Mesothelial cell of epicardium (in vitro differentiated cells): ENCODE measurements at places on chromosomes 4 and X. TPM values are rescaled to one million over a fixed set of nuclear protein-coding genes. Genes with fewer than 3 reads are reported as not detected.

The MAGT1 gene
- 46.9 to 48.3 TPM (median 47.3 TPM) in 3 replicates for total RNA-seq

DNA sequence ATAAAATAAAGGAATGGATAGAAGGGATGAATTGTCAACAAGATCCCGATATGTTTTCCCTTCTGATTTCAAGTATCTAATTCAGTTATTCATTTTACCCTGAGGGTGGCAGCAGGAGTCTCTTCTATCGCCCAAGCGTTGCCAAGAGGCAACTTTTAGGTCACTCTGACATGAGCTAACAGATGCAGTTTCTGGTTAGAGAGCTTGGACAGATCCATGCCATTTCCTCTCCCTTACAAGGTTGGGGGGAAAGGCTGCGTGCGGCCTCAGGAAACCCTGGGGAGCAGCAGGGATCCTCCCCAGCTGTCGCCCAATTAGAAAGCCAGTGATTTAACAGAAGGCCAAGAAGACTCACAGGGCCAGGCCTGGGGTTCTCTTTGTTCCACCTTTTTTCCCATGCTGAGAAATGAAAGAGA is 35.3 kb upstream of the WAS start:
- no peak overlapping the region for H3K4me3 ChIP-seq
- no peaks in the 10 kb centered on the region for H3K36me3 ChIP-seq
- no peak for DNase-seq

GRCh38 chrX:72368796-72369195 is 63.1 kb upstream of the CITED1 start:
- H3K36me3 ChIP-seq: peaks cover 9% of the 10 kb centered on the region
- H3K4me3 ChIP-seq: no peak overlapping the region
- no peak for DNase-seq
- no peaks in the 10 kb centered on the region for H3K27me3 ChIP-seq

GRCh38 chr4:146310319-146311021 is 96.1 kb downstream of the REELD1 start:
- H3K27ac ChIP-seq: no peak overlapping the region
- peaks cover 10% of the 10 kb centered on the region for H3K4me1 ChIP-seq
- DNase-seq: no peak
- H3K27me3 ChIP-seq: peaks cover 5% of the 10 kb centered on the region
- H3K36me3 ChIP-seq: peaks cover 2% of the 10 kb centered on the region

DNA sequence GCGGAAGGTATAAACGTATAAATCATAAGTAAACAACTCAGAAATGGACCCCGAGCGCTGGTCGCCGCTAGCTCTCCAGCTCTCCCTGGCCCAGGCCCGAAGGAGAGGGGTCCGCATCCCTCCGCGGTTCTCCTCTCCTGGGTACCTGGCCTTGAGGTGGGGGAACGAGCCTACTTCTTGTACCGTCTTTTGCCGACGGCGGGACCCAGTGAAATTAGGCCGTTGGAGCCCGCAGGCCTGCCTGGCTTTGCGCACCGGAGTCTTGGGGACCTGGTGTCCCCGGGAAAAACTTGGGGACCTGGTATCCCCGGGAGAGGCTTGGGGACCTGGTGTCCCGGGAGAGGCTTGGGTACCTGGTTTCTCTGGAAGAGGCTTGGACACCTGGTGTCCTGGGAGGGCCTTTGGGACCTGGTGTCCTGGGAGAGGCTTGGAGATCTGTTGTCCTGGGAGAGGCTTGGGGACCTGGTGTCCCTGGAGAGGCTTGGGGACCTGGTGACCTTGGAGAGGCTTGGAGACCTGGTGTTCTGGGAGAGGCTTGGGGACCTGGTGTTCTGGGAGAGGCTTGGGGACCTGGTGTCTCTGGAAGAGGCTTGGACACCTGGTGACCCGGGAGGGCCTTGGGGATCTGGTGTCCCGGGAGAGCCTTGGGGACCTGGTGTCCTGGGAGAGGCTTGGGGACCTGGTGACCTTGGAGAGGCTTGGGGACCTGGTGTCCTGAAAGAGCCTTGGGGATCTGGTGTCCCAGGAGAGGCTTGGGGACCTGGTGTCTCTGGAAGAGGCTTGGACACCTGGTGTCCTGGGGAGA is 12.0 kb downstream of the SHOX start:
- no peak overlapping the region for H3K4me3 ChIP-seq
- no peaks in the 10 kb centered on the region for H3K36me3 ChIP-seq

DNA sequence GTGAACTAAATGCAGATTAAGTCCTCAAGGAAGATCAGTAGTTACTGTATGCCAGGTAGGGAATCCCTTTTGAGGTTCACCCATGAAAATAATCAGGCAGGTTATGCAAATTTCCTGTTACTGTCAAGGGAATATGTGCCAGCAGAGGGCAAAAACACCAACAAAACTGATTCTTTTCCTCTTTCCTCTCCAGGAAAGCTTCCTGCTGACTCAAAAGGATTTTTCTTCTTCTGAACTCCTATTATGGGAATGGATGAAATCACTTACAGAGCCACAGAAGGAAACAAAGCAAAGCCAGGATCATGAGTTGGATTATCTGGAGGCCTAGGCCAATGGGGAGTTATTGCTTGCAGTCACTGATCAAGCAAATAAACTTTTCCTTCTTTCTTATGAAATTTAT is 49.7 kb downstream of the TMPRSS11F start:
- no peaks in the 10 kb centered on the region for H3K27me3 ChIP-seq
- no peak for DNase-seq
- peaks cover 10% of the 10 kb centered on the region for H3K4me1 ChIP-seq
- H3K27ac ChIP-seq: no peak overlapping the region
- no peaks in the 10 kb centered on the region for H3K36me3 ChIP-seq

DNA sequence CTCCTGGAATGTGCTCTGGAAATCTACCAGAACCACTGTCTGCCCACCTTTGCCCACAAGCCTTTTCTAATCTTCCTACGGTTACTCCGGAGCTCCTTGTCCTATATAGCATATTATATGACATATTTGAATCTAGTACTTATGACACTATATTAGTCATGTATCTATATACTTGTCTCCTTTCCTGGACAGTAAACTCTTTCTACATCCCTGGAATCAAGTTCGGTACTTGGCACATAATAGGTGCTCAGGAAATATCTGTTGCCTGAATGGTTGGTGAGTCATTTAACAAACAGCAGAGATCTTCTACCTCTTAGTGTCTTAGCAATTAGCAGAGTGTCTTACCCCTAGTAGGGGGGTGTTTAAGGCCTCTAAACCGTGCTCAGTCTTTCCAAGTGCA is 123.6 kb downstream of the RELL1 start:
- no peaks in the 10 kb centered on the region for H3K27me3 ChIP-seq
- no peak overlapping the region for H3K27ac ChIP-seq
- H3K36me3 ChIP-seq: peaks cover 38% of the 10 kb centered on the region
- peaks cover 12% of the 10 kb centered on the region for H3K4me1 ChIP-seq
- DNase-seq: no peak
